ENCODE measurements at places on chromosomes 2 and 18.

GRCh38 chr2:240351826-240352426, 83.5 kb upstream of the GPC1 start:
- DNase-seq, result no peak

- no peak for DNase-seq
These were observed 36.6 kb downstream of the LONRF2 start for GRCh38 chr2:100285691-100286090.

GRCh38 chr2:6181926-6182325, 489.7 kb downstream of the SOX11 start:
- DNase-seq, result no peak

DNA sequence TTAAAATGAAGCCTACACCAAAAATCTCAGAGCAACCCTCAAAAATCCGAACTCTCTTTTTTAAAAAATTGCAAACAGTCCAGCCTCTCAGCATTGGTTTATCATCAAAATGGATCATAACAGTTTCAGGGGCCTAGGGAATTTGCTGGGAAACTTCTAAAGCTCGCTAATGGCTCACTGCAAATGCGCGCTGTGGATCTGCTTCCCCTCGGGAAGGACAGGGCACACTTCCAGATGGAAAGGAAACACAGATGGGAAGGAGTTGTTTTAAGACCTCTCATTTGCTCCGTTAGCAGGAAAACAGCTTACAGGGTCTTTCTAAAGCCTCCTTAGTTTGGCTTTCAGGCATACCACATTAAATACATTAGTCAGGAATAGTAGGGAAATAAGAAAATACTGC, 27.2 kb downstream of the FECH start:
- no peak for DNase-seq

- DNase-seq, result no peak
These were observed 11.3 kb upstream of the SPATA3 start for GRCh38 chr2:230984393-230985220.

DNA sequence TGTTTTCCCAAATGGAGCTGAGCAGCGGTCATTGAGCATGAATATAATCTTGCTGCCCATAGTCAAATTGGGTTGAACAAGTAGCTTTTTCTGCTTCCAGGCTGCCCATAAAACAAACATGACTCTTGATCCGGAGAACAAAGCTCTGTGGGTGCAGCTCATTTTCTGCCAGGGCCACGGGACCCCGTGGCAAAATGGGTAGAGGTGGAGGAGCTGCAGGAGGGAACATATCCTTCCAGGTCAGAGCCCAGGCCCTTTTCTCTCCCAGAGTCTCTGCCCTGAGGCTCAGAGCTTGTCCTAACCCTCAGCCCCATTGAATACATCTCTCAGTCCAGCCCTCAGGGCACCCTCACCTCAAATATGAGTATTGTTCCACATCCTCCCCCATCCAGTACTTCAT, 151.6 kb upstream of the TWIST2 start:
- DNase-seq, result no peak

- no peak for DNase-seq
These were observed 20.1 kb upstream of the PRLH start for GRCh38 chr2:237546040-237546875.

DNA sequence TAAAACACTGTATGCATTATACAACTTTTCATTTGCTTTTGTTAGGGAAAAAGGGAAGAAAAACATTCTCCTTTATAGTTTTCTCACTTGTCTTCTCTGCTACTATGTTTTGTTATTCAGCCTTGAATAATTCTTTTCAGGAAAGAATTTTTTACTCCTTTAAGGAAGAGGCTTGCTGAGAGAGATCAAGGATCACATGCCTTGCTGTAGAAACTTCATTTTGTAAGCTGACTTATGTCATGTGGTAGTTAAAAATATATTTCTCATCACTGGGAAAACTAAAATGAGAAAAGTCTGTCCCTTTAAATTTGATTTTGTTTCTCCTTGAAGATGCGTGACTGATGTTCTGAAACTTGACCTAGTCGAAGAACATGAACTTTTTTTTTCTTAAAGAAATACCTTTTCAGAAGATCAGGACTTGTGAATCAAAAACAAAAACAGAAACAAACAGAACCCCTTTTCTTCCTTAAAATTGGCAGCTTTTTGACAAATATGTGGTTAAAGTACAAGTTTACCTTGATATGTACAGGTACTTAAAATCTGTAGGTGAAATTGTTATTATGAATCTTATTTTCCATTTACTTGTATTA, 145.1 kb downstream of the COMMD1 start:
- no peak for DNase-seq

GRCh38 chr18:35442701-35443100, 55.1 kb downstream of the INO80C start:
- DNase-seq, result no peak

- no peak for DNase-seq
These were observed 96.7 kb upstream of the CDH20 start for GRCh38 chr18:61236356-61237057.

DNA sequence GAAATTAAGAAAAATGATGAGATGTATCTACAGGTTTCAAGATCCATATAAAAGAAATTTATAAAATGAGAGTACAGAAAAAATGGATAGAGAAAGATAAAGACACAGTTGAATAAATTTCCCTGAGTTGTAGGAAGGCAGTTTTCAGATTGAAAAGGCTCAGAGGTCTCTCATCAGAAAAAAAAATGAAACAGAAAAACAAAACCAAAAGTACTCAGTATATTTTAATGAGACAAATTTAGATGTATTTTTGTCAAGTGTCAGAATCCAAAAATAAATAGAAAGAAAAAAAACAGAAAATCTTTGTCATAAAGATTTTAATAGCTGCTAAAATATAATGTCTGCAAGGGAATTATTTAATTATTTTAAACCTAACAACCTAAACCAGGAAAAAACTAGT, 520.5 kb downstream of the KCNJ3 start:
- no peak for DNase-seq

GRCh38 chr2:236176951-236177350, 8.8 kb upstream of the GBX2 start:
- DNase-seq, result no peak

- DNase-seq, result no peak
These were observed 18.9 kb downstream of the SLC8A1 start for GRCh38 chr2:40432921-40433483.

- DNase-seq, result no peak
These were observed 26.5 kb upstream of the KLF11 start for GRCh38 chr2:10016802-10017258.

DNA sequence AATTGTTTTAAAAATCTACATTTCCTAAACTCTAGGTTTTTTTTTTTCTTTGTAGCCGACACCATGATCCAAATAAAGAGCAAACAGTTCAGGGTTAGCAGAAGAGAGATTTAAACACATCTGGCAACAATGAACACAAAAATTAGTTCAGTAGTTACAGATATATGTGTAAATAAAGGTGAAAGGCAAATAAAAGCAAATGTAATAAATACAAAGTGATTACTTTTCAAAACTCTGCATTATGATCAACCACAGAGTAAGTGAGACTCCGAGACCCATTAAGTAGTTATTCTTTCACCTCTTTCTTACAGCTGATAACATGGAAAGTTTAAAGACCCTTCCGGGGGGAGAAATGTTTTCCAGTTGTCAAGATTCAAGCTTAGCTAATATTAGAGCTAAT, 716 bp downstream of the CALCRL start:
- DNase-seq, result no peak

DNA sequence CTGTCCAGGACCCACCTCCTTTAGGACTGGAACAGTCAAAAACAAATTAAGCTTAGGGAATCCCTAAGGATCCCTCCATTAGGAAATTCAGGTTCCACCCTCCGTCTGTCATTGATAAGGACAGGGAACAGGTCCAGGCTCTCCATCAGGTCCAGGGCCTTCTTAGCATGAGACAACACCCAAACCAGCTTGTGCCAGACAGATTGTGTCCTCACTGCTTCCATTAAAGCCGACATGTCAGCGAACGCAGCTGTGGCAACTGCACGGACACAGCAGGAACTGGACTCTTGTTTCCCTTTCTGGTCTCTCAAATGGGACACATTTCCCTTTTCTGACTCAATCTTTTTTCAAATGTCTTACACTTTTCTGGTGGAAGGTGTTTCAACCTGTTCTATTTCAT, 81.4 kb downstream of the BCL11A start:
- DNase-seq, result no peak

DNA sequence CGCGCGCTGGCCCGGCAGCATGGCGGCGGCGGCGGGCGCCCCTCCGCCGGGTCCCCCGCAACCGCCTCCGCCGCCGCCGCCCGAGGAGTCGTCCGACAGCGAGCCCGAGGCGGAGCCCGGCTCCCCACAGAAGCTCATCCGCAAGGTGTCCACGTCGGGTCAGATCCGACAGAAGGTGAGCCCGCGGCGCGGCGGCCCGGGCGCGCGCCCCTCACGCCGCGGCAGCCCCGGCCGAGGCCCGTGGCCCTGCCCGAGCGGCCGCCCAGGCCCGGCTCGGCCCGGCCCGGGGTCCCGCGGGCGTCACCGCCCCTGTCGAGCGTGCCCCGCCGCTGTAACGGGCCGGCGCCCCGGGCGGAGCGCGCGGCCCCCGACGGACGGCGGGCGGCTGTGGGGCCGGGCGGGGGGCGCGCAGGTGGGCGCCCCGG, 218 bp downstream of the DGKD start:
- no peak for DNase-seq

- no peak for DNase-seq
These were observed 318.1 kb downstream of the PDE11A start for GRCh38 chr2:177754492-177754873.

DNA sequence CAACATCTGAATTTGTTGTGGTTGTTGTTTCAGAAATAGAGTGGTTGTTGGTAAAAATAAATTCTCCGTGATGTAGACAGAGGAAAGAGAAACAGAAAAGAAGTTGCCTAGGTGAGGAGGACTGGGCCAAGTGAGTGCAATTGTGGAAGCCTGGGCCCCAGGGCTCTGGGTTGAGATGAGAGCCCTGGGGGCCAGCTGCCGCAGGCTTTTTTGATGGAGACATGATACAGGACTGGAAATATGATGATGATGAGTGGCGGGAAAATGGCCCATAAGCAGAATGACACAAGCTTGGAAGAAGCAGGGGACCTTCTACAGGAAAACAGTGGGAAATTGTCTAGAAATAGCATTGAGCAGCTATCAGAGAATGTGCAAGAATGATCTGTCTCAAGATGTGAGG, 181.8 kb downstream of the TDRD15 start:
- DNase-seq, result no peak

- DNase-seq, result no peak
These were observed 3.0 kb downstream of the FEV start for GRCh38 chr2:218981881-218982585.

- DNase-seq, result no peak
These were observed 27.2 kb downstream of the UBXN4 start for GRCh38 chr2:135768863-135769262.

All from CD4-positive, alpha-beta T cell treated with Interleukin-15 for 4 hours (primary cell).